ENCODE measurements at places on chromosomes 2 and 18.
A peak's percentile ranks its signal among the peaks of the same experiment; 100 is the strongest.

DNA sequence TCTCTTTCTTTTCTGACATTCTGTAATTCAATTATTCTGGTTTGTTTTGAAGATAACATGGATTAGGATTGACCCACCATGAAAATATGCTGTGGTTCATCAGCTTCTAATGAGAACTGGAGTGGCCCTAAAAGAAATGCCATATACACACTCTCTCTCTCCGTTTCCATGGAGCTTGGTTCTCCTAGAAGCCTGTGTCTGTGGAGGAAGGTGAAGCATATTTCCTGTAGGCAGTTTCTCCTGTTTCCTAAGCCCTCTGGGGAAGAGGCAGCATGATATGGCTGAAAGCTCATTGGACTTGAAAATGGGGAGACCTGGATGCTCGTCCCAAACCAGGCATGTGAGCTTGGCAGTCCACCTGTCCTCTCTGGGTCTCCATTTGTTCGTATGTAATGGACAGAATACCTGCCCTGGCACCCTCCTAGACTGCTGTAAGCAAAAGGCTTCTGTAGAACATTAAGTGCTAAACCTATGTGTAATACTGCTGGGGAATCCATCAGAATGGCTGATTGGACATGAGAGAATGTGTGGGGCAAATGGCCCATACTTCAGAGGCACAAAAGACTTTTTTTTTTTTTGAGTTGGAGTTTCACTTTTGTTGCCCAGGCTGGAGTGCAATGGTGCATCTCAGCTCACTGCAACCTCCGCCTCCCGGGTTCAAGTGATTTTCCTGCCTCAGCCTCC lies 75.3 kb upstream of the PPP1CB start:
- no peak for DNase-seq

DNA sequence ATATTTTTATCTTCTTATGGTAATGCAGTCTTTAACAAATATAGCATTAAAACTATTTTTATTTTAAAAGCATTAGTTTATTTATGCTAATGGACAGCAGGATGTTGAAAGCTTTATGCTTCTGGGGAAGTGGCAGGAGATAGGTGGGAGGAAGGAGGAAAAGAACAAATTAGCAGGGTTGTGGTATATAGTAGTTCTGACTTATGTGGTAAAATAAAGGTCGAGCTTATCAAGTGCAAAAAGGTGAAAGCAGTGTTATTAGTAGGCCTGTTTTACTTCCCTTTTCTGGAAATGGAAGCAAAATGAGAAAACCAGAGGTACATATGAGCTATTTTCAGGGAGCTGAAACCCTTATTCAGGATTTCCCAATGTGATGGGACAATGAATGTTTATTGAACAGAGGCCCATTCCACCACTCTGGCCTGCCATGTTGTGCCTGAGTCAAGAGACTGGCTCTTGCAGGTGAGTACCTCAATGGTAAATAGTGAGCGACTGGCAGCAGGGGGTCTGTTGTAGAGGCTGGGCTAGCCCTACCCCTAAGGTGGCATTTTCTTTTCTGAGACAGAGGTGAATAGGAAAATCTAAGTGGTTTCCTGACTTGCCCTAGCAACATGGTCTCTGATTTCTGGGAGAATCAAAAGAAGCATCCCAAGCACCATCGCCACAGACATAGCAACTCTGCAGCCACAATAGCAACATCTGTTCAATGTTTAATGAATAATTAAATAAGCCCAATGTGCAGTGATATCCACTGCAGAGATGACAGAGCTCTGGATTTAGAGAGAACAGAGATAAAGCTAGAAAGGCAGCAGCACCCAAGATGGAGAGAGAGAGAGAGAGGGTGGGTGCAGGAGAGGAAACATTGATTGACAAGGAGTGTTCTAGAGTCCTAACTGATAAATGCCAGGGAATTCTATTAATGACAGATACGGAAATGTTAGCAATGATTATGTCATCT lies 119.7 kb downstream of the UPP2 start:
- DNase-seq: no peak

- DNase-seq: no peak
Measured at GRCh38 chr18:53943326-53943860, 281.1 kb downstream of the MBD2 start.

- DNase-seq: no peak
Measured at GRCh38 chr2:72827966-72828646, 2.3 kb upstream of the EXOC6B start.

DNA sequence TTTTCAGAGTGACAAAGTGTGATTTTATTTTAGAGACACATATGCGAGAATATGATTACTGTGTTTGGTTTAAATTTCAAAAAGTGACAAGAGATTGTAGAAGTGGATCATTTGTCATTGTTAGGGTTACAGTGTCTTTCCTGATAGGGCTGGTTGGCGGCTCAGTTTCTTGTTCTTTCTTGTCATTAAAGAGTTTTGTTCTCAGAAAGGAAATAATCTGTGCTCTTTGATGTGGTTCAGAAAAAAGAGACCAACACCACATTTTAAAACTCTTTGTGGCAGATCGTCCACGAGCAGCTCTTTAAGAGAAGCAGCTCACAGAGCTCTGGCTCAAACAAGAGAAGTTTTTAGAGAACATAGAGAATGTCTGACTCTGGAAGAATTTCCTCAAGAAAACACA lies 45.6 kb upstream of the ZNF532 start:
- no peak for DNase-seq

- DNase-seq: peak; percentile 13
Measured at GRCh38 chr2:25920336-25920735, 42.0 kb upstream of the ASXL2 start.

- DNase-seq: no peak
Measured at GRCh38 chr2:27622921-27623384, 5.9 kb downstream of the CCDC121 start.

GRCh38 chr2:12679550-12680072 lies 37.1 kb upstream of the TRIB2 start:
- no peak for DNase-seq

- no peak for DNase-seq
Measured at GRCh38 chr2:72300147-72300684, 152.6 kb upstream of the CYP26B1 start.

- DNase-seq: no peak
Measured at GRCh38 chr2:190698895-190699294, 50.0 kb downstream of the NAB1 start.

DNA sequence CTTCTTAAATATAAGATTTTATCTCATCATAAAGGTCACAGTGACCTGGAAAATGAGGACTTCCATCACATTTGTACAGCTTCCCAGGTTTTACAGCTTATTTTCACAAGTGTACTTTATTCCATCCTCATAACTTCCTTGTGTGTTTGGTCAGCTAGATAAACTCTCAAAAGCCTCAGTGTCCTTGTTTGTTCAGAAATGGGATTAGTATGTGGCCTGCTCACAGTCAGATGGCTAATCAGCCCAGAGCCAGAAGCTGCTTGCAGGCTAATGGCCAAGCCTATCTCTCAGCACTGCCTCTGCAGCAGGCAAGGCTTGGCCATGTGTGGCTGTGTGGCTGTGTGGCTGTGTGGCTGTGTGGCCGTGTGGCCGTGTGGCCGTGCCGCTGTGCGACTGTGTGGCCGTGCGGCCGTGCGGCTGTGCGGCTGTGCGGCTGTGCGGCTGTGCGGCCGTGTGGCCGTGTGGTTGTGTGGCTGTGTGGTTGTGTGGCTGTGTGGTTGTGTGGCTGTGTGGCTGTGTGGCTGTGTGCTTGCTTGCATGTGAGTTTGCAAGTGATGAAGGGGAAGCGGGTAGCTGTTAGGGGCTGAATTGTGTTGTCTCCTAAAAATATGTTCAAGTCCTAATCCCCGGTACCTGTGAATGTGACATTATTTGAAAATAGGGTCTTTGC lies 233.0 kb upstream of the TNP1 start:
- DNase-seq: no peak

- DNase-seq: no peak
Measured at GRCh38 chr2:11701751-11702301, 31.8 kb upstream of the NTSR2 start.

GRCh38 chr2:168536925-168537466 lies 80.9 kb downstream of the CERS6 start:
- no peak for DNase-seq

GRCh38 chr2:202965810-202966460 lies 48.7 kb upstream of the NBEAL1 start:
- DNase-seq: peak; percentile 44

DNA sequence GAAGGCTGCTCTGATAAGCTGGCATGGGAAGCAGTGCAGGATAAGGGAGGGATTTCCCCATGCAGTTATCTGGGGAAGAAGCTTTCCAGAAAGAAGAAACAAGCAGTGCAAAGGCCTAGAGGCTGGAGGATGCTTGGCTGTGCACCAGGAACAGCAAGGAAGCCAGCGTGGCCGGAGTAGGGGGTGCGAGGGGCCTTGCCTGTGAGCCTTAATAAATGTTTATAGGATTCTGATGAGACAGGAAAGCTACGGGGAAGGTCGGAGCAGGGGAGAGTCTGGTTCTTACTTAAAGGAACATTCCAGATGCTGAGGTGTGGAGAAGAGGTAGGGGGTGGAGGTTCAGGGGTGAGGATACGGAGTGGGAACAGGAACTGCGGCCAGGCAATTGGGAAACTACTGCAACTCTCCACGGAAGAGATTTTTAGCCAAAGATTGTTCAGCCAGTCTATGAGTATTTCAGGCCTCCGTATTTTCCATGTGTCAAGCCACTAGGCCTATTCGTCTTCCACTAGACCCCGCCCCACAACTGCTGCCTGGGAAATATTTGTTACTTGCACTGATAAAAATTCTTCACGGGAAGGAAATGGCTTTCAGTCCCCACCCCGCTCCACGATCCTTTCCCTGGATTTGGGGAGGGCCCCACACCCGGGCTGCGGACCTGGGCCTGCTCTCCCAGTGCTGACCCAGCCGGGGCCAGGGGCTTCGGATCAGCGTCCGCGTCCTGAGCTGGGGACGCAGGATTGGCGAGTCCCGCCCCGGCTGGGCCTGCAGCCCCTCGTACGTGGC lies 516 bp downstream of the EIF2AK2 start:
- DNase-seq: no peak

- DNase-seq: no peak
Measured at GRCh38 chr18:36564841-36565240, 264.0 kb downstream of the TPGS2 start.

GRCh38 chr2:118094503-118094902 lies 6.2 kb downstream of the INSIG2 start:
- DNase-seq: no peak

DNA sequence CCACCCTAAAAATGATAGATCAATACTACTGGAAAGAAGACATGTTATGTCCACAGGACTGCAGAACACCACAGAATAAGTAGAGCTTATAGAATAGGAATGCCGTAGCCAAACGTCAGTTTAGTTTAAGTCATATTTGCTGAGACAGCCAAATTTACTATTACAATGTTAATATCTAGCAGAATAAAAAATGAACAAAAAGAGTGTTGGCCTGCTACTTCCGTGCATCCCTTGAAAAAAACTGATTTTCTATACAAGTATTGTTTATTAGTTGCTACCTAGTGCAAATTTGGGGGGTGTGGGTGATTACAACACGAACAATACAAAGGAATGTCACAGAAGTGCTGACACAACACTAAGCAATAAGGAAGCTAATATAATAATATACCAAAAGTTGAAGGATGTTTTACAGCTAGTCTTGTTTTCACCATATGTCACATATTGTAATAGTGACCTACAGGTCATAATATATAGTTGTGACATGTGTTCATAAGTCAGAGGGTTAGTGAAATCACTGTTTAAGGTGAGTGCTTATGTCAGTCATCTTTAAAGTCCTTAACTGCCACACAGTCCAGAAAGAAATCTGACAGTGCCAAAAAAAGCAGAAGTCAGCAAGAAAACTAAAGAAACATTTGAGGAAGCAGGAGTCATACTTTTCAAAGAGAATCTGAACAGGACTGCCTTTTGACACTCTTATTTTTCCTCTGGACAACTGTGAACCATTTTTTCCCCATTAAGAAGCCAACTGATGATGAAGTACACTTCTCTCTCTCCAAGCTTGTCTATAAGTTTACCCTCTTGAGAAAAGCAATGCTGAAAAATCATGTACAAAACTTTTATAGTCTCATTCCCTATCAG lies 376.4 kb downstream of the ZEB2 start:
- DNase-seq: peak; percentile 30

DNA sequence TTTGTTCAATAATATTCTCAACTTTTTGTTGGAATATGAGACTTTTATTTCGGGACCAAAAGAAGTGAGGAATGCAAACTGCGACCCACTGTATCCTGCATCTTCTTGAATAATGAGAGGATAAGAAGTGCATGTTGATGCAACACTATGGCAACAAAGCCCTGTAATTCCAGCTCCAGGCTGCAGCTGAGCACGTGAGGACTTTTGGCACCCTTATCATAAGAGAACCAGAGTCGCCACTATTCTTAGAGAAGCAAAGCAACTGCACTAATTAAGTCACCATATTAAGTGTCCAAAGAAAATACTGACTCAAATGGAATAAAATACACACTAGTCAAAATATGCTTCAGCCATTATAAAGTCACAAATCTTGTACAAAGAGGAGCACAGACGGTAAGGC lies 65.8 kb downstream of the FAM210A start:
- peak; percentile 27 for DNase-seq

DNA sequence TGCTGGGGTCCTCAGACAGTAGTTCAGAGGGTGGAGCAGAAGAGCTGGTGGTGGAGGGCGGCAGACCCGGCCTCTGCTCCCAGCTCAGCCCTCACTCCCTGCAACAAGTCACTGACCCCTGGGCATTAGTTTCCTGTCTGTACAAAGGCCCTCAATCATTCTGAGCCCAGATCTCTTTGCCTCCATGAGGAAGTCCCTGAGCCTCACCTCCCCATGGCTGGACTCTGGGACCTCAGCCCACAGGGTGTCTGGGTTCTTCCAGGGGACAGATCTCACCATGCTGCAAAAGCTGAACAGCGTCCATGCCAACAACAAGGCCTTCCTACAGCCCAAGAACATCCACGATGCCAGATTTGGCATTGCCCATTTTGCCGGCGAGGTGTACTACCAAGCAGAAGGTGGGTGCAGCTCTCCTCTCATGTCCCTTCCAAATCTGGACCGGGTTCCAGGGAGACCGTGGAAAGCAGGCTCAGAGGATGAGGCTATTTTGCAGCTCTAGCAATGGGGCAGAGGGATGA lies 49.1 kb downstream of the MYO7B start:
- DNase-seq: no peak

DNA sequence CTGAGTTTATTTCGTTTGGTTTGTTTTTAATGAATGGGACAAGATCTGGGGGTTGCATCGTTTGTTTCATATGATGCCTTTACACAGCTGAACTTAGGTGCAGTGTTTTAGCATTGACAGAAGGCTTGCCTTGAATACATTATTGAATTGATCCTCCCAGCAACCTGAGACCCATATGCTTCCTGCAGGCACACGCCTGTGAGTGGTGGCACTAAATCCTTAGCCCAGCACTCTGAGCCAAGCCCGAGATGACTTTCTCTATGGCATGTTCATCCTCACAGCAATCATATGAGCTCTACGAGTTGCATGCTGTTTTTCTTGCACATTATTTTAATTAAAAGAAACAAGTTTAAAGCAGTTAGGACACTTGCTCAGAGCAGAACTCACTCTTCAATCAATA lies 47.8 kb upstream of the AGAP1 start:
- no peak for DNase-seq

GRCh38 chr18:77635451-77635850 lies 385.8 kb downstream of the GALR1 start:
- no peak for DNase-seq

GRCh38 chr2:219442256-219443015 lies 7.8 kb downstream of the SPEG start:
- no peak for DNase-seq

GRCh38 chr2:39513641-39514094 lies 76.6 kb upstream of the MAP4K3 start:
- peak; percentile 97 for DNase-seq
